ENCODE measurements at places on chromosomes 5 and 9. TPM values are rescaled to one million over a fixed set of nuclear protein-coding genes. Genes with fewer than 3 reads are reported as not detected.

DNA sequence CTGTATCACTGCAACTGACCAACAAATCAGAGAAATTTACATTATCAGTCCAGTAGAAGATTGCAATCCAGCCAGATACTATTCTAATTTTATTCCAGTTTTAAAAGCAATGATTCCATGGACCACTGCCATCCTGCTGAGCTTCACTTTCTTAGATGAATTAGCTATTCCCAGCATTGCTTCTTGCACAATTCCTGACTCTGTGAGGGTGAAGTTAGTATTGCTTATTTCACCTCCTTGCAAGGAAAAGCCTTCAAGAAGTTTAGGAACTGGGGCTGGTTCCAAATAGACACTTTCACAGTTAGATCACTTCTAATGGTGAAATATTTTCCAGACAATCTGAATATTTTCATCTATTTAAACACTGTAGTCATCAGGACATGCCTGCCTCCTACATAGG is 338.6 kb upstream of the TNC start:
- no peak for DNase-seq

DNA sequence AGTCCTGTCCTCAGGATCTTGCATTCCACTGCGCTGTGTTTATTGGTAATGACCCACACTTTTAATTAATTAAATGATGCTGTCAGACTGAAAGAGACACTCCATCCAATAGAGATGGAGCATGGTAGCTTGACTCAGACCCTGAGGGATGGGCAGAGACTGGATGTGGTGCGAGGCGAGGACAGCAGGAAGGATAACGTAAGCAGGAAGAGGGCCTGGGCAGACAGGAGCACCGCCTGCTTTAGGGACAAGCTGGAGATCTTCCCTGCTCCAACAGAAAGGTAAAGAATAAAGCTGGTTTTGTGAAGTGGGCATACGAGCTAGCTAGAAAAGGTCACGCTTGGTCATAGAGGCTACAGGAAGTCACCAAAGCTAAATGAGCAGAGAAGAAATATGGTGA is 3.6 kb upstream of the DOCK8 start:
- DNase-seq, result no peak

DNA sequence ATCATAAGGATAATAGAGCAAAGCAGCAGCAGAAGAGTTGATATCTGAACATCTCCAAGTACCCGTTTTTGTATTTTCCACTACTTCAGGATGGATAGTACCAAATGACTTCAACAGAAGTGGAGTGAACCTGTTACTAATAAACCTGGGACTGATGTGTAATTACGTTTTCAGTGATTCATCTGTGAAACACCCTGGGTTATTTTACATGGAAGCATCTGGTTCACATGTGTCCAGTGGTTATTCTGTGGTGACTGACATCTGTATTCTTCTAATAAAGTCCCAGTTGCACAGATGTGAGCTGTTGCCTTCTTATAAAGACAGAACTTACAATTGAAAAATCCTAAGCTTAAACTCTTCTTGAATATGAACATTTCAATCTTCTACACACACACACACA is 139.7 kb upstream of the VCAN start:
- DNase-seq, result no peak

- peak; percentile 93 for DNase-seq
Observed at GRCh38 chr5:154446195-154447088, 645 bp downstream of the SAP30L start.

DNA sequence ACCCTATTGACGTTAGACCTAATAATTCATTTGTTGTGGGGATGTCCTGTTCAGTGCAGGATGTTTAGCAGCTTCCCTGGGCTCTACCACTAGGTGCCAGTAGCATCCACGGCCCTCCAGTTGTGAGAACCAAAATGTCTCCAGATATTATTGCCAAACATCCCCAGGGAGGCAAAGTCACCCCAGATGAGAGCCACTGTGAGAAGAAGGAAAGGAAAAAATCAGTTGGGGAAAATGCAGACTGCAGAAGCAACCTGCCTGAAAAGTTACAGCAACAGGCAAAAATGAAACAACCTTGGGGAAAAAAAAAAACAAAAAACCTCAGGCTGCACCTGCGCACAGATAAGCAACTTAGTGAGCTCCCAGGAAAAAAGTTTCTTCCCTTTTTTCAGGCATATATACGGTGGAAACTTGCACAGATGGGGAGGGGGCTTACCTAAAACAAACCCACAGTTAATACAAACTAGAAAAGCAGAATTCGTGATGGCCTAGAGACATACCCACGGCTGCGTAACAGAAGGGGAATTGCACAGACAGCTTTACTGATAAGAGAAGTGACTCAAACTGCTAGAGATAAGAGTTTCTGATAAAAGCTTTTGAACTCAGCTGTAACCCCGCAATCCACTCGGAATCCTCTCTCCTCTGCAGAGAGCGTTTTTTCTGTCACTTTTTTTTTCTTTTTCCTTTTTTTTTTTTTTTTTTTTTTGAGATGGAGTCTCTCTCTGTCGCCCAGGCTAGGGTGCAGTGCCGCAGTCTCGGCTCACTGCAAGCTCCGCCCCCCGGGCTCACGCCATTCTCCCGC is 29.8 kb upstream of the FBP1 start:
- no peak for DNase-seq

DNA sequence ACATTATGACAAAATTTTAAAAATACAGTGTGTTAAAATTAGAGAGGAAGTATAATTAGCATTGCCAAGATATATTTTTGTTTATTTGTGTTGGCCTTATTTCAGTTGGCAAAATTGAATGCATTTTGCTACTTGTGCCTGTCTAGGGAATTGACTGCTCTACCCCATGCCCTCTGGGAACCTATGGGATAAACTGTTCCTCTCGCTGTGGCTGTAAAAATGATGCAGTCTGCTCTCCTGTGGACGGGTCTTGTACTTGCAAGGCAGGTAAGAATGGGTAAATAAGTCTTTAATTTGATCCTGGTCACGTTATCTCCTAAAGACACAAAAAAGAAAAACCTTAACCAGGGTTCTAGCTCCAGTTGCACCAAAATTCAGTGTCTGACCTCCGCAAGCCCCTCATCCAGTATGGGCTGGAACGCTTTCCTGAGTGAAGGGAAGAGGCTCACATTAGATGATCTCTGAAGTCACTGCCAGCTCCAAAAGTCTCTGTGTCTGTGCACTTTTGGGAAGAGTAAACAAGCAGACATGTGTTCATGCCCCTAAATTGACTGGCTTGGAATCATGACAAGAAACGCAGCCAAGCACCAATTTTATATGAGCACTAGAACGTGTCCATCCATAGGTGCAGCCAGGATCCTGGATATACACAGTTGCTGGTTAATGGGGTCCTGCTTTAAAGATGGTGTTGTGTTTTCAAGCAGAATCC is 98.3 kb upstream of the PRRC1 start:
- no peak for DNase-seq

DNA sequence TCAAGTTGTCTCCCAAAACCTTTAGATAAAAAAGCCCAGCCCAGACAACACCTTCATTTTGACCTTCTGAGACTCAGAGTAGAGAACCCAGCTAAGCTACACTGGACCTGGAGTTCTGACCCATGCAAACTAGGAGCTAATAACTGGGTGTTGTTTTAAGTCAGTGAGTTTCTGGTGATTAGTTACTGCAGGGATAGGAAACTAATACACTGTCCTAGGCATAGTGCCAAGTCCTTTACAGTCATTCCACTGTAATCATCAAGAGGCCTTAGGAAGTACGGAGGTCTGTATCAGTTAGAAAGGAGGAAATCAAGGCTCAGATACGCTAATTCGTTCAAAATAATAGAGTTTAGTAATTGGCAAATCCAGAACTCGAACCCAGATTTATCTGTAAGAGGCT is 197.9 kb downstream of the KCTD16 start:
- DNase-seq, result no peak

DNA sequence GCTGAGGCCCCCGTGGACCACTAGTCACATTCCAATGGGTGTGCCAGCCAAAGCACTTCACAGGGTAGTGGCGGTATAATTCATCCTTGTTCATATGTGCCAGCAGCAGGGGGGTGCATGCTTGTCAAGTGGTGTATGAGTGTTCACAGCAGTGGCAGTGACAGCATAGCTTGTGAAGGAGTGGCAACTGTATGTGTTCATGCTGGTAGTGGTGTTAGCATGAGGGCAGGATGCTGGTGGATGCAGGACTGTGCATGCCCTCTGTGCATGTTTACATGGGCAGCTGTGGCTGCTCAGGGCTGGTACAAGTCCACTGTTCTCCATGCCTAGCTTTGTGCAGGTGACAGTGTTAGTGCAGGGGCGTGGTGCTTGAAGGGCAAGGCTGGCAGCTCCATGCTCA is 253.4 kb upstream of the DMAC1 start:
- no peak for DNase-seq

GRCh38 chr9:9112001-9112720 is 1312.6 kb upstream of the DMAC1 start:
- no peak for DNase-seq

GRCh38 chr5:36720688-36721087 is 114.3 kb downstream of the SLC1A3 start:
- no peak for DNase-seq

DNA sequence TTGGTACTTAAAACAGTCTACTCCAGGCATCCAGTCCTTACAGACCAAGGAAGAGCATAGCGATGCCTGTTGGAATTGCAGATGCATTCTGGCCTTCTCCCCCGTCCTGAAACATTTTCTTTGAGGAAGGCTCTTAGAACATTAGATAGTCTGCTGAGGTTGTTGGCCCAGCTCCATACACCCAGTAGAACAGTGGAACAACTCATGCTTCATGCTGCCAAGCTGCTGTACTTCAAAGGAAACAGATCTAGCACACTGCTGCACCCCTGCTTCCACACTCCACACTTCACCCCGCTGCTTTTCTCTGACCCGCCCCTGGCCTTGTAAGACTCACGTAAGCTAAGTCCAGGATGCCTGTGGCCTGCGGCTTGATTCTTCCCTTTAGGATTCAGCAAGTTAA is 33.4 kb upstream of the NCS1 start:
- DNase-seq, result no peak

DNA sequence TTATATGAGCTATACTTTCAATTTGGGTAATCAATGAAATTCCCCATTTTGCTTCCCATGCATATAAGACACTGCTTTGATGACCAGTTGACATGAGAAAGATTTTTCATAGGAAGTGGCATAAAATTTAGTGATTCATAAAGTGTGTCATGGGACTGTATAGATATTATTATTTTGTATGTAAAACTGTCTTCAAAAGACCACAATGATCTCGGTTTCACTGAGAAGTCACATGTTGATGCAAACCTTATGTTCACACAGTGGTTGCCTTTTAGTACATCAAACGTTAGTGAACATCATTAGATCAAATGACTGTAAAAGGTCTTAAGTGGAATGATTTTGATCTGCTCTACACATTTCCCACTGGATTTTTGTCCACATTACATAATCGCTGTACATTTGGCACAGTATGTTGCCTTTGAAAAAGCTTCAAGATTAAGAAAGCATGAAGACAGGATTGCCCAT is 349.2 kb upstream of the MEF2C start:
- no peak for DNase-seq

GRCh38 chr9:14221558-14221957 is 92.4 kb downstream of the NFIB start:
- no peak for DNase-seq

- DNase-seq, result no peak
Observed at GRCh38 chr5:14185326-14186058, 42.4 kb downstream of the TRIO start.

DNA sequence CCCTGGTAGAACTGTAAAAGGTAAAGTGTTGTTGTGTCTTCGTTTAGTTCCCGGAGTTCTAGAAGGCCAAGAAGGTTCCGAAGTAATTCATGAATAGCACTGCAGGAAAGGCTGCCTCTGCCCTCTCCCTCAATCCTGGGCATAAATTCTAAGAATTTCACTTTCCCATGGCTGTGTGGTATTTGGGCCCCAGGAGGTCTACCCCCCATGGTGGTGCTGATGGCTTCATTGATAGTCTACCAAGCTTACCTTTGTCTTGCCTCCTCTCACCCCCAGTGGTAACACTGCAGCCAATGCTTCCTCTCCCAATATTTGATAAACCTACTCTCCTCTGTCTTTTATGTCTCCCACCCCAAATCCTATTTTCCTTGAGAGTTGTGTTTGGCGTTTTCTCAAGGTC is 39.5 kb downstream of the ADAMTS16 start:
- DNase-seq, result no peak

DNA sequence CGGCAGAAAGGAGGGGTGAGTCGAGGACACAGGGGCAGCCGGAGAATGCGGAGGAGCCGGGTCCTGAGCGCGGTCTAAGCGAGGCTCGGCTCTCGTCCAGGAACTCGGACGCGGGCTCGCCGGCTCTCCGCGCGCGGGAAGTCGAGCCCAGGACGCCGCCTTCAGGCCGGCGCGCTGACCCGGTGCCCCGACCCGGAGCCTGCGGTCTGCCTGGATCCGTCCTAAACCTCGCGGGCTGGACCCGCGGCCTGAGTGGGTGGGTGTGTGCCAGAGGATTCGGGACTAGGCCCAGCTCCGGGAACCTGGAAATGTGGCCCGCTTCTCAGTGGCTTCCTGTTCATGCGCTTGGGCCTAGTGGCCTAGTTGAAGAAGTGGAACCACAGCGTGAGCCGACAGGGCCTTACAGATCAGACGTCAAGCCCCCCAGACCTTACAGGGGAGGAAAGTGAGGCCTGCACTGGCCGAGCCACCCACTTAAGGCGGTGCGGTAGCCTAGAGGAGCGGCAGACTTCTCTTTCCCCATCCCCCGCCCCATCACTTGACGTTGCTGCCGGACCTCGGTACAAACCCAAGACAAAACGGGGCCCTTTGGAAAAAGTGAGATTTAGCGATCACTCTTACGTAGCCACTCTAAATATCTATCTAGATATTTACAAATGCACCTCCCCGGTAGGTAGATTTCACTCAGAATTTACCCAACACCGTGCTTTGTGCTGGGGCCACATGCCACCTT is 1.2 kb downstream of the CDKN2B-AS1 start:
- DNase-seq, result peak; percentile 19

Gene SMIM33
- not detected for total RNA-seq

Gene UBTD2
- 10.6 TPM for total RNA-seq

Gene CARTPT
- total RNA-seq, result not detected

Gene AGTPBP1
- 13.4 TPM for total RNA-seq

Gene TBC1D9B
- total RNA-seq, result 107 TPM

Gene LCN12
- not detected for total RNA-seq

Gene ABO
- total RNA-seq, result 16.6 TPM

Gene WHRN
- 8.7 TPM for total RNA-seq
